Stimulated activated CD8-positive, alpha-beta memory T cell treated with anti-CD3 and anti-CD28 coated beads, Interleukin-15, amount 100 ng/mL, for 24 hours (primary cell): ENCODE measurements at places on chromosomes 4 and X.

DNA sequence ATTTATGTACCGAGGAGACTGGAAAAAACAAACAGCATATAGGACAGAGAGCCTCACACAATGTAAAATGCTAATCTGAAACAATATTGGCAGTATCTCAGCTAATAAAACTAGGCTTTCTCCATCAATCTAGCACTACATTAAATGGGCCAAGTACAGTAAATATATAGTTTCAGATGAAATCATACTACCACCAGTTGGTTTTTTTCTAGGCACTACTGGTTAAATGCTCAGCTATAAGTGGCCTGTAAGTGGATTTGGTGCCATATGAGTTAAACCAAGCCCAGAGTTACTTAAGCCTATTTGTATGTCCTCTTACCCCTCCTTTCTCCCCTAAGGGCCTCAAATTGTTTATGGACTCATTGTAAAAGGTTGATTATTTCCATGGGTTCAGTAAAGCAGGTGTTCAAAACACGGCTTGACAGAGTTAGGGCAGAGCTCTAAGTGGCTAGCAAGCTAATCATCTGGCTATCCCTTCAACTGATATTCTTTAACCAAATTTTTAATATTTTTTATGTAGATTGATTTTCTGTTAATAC, 57.5 kb downstream of the FAM13A start:
- no peak for DNase-seq

GRCh38 chr4:137614491-137614890, 82.2 kb upstream of the PCDH18 start:
- no peak for DNase-seq

DNA sequence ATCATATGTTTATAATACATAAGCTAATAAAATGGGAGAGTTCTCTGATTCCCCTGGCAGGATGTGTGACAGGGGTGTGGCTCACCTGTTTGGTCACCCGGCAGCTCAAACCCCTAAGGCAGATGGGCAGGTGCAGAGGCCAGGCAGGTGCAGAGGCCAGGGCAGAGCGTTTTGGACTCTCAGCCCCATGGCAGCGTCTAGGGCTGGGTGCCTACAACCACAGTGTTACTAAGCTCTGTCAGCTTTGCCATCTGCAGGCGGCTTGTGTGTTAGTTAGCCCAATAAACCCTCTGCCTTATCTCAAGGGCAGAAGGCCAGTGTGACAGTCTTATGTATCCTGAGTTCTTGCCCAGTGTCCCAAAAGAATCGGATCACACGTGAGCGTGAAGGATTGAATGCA, 54.0 kb upstream of the UGT2B15 start:
- DNase-seq: no peak

DNA sequence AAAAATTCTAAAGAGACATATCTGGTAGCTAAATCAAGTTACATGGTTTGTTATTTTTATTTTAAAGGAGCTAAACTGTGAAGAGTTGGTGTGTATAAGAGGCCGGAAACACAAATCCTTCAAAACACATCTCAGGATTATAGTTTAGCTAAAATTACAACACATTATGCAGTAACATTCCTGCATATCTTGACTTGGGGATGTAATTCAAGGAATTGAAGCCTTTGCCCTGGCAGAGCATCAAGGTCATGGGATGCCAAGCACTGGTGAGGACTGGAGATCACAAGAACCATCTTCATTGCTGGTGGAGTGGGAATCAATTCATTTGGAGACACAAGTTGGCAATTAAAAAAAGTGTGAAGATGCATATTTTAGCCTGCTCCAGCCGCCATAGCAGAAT, 86.8 kb upstream of the LSM6 start:
- DNase-seq: no peak

DNA sequence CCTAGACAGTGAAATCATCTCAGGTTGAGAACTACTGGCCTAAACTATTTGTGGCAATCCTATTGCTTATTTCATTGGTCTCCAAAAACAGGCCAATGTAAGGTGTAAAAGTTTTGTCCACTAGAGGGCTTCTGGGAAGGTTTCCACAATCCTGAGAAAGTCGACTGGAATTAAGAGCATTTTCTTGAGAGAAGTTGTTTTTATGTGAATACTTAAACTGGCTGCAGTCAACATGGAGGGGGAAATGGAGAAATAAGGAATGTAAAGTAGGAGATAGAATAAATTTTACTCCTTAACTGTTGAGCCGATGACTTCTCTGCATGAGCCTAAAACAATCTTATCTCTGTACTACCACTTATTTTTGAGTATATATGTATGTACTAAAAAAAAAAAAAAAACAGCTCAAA, 11.0 kb upstream of the EIF4E start:
- DNase-seq: no peak

- no peak for DNase-seq
These were observed 434.2 kb downstream of the PPARGC1A start for GRCh38 chr4:23455456-23456158.

GRCh38 chr4:146073517-146073916, 102.0 kb upstream of the LSM6 start:
- no peak for DNase-seq

GRCh38 chr4:124321364-124321763, 391.2 kb downstream of the ANKRD50 start:
- no peak for DNase-seq
